ENCODE measurements at places on chromosomes 6 and 20. TPM values are rescaled to one million over a fixed set of nuclear protein-coding genes. Genes with fewer than 3 reads are reported as not detected.

PARD6B gene
- 9.8 TPM for total RNA-seq

CST5 gene
- not detected for total RNA-seq

COL12A1 gene
- 50.2 TPM for total RNA-seq

RIPPLY2 gene
- total RNA-seq: 0.66 TPM

CCN2 gene
- total RNA-seq: 24.2 TPM

PRRT1 gene
- total RNA-seq: 3.1 TPM

PRPH2 gene
- not detected for total RNA-seq

LRRN4 gene
- not detected for total RNA-seq

DNA sequence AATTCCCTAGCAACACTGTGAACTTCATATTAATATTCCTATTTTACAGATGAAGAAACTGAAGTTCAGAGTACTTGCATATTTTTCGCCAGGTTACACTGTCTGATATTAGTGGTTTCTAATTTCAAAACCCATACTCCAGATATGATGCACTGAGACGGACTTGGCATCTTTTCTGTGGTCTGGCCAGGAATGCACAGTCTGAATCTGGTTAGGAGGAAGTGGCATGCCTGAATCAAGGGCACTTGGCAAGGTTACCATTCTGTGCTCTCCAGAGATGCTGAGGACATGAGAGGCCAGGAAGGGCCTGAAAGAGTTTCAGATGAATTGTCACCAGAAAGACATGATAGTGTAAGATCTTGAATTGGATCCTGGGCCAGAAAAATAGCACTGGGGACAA is 150.1 kb downstream of the HAO1 start:
- DNase-seq: no peak

DNA sequence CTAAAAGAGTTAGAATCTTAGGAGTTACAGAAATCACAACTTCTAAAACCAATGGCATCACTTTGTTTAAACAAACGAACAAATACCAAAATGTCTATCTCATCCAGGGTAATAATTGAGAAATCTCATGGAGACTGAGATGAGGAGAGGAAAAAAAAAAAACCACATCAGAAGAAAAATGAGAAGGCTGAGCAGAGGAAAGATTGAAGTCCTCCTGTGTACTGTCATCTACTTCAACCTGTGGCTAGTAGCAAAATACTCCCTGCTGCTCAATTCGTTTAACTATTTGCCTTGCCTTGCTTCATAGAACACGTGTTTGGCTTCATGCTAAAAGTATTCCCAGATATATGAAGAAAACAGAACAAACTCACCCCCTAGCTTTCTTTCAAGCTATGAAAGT is 143.7 kb downstream of the PDE10A start:
- DNase-seq: no peak

GRCh38 chr6:46788791-46789190 is 4.4 kb upstream of the MEP1A start:
- DNase-seq: no peak

- no peak for DNase-seq
Measured at GRCh38 chr6:118551063-118552053, 3.3 kb downstream of the PLN start.

DNA sequence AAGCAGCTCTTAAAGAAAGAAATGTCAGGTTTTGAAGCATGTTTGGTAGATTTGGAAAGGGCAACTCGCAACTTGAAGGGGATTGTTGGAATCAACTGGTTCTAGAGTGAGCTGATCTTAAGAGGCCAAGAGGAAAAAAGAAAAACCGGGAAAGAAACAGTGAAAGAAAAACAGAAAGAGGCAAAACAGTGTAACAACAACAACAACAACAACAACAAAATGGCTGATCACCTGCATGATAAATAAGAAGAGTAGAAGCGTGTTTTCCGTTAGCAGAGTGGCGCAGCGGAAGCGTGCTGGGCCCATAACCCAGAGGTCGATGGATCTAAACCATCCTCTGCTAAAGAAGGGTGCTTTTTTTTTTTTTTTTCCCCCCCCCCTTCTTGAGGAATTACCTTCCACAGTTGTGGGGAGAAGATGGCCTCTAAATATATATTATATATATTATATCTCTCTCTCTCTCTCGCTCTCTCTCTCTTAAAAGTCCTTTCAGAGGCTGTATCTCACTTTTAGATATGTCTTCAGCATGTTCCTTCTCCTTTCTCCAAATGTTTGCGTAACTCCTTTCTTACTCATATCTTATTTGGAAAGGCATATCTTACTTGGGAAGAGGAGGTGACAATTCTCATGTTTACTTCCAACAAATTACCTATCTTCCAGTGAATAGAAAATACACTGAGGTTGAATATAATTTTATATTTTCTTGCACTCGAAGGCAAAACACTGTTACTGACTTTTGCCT is 134.4 kb downstream of the OR2B2 start:
- no peak for DNase-seq

- no peak for DNase-seq
Measured at GRCh38 chr6:37971266-37971665, 151.7 kb downstream of the ZFAND3 start.

GRCh38 chr6:36638579-36638978 is 39.9 kb upstream of the CDKN1A start:
- DNase-seq: no peak

DNA sequence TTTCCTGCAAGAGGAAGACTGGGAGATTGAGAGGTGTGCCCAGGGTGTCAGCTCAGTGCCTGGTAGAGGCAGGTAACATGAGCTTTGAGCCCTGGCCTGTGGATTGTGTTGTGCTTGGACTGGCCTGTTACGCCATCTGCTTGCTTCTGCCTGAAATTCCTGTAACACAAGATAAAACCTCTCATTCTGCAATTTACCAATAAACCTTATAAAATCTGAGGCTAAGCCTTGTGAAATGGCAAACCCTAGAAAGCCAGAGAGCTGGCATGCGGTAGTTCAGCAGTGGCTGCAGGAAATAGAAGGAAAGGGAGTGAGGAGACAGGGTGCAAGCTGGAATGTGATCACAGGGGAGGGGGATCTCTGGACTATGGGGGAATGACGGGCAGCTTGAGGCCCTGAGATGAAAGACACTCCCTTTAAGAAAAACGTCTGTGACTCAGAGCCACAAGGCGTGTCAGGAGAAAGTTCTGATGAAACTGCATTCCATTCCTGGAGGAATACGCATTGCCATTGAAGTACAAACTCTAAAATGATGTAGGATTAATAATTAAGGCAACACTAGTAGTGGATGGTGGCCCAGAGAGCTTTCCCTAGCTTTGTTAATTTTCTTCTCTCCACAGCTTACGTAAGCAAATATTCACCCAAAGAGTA is 26.3 kb upstream of the TFAP2A start:
- DNase-seq: no peak

DNA sequence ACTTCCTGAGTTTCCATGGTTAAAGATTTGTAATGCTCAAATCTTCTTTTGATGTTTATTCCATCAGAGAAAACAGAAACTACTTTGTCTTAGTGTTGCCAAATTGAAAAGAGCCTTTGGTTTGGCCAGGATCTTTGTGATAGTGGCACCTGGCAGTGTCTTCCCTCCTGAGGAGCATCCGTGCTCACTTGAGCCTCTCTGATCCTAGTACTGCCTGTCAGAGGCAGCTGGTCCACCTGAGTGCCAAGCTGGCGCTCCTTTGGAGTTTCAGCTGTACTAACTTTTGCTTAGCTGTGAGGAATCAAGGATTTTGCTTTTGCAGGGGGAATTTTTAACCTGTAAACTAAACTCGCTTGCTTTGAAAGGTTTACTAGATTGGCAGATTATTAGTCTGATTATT is 61.4 kb downstream of the SCAND1 start:
- DNase-seq: no peak

DNA sequence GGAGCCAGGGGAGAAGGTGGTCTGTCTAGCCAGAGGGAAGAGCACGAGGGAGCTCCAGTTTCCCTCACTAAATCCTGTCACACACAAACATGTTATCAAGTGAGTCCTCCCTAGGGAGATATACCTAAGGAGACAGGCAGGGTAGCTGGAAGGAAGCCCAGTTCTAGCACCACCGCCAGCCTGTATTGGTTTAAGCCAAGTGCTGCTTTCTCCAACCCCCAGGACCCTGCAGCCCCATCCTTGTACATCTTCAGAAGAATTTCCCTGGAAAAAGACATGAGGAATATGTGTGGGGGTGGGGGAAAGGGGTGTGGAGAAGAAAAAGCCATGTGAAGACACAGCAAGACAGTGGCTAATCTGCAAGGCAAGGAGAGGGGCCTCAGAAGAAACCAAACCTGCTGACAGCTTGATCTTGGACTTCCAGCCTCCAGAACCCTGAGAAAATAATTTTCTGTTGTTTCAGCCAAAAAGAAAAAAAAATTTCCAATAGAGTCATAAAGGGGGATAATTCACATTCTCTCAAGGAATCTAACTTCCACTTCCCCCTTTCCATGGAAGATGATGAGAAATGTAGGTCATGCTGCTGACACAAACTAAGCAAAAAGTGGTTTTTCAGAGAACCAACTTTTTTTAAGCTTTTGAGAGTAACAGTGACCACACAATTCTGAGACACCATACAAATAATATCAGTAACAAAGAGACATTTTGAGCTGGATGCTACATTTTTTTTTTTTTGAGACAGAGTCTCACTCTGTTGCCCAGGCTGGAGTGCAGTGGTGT is 103.2 kb upstream of the PRDM1 start:
- no peak for DNase-seq

DNA sequence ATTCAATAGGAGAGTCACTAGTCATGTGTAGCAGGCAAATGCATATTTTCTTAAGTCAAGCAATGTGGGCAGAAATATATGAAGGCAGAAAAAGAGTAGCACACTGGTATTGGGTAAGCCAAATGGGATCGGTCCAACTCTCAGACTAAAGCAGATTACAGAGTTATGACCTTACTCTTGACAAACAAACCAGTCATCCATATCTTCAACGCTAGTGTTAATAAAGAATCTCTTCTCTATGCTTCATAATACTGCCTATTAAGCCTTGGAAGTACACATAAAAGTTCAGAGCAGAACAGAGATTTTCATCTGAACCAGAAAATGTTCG is 320.2 kb upstream of the JARID2 start:
- no peak for DNase-seq

DNA sequence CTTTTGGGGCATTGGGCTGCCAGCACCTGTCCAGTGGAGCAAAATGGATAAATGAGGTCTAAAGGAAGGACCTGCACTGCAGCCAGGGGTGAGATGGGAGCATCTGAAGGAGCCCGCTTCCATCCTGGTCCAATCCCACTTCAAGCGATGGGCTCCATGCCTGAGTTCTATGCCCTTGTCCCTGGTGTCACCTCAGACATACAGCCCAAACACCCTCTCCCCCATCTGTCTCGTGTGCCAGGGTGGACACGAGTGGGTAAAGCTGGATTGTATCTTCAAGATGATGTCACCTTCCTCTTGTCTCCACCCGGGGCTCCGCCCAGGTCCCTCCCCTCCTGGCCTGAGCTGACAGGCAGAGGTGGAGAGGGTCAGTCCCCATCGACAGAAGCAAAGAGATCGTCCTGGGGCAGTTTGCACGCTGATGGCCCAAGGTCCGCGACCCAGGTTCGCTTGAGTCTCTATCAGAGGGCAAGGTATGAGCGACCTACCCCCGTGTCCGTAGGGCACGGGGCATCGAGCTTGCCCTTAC is 544 bp downstream of the SMIM29 start:
- DNase-seq: peak; percentile 34
